ENCODE measurements at places on chromosomes 11 and 22.
A peak's percentile ranks its signal among the peaks of the same experiment; 100 is the strongest.

DNA sequence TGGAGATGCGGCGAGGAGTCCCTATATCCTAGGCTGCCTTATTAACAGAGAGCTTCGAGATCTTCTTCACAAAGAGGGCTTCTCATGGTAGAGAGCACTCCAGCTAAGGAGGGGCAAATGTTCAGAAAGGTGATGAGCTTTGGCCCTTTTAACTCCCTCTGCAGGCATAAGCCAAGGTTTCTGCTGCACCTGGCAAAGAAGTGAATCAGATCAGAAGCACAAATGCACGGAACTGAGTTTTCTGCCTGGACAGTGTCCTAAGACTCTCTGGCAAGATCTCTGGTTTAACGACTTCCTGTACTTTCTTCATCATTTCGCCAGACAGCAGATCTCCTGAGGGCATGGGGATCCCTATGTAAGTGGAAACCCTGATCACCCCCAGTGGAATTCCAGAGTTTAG is 37.2 kb downstream of the POU2AF3 start:
- no peak for DNase-seq

- DNase-seq, result no peak
Observed at GRCh38 chr11:117642396-117642795, 154.6 kb downstream of the DSCAML1 start.

GRCh38 chr22:31621507-31622124 is 40.4 kb downstream of the PISD start:
- no peak for DNase-seq

GRCh38 chr22:42190274-42190673 is 59.7 kb upstream of the CYP2D6 start:
- DNase-seq, result no peak

- DNase-seq, result peak; percentile 76
Observed at GRCh38 chr11:46278387-46279125, 1.1 kb downstream of the CREB3L1 start.

DNA sequence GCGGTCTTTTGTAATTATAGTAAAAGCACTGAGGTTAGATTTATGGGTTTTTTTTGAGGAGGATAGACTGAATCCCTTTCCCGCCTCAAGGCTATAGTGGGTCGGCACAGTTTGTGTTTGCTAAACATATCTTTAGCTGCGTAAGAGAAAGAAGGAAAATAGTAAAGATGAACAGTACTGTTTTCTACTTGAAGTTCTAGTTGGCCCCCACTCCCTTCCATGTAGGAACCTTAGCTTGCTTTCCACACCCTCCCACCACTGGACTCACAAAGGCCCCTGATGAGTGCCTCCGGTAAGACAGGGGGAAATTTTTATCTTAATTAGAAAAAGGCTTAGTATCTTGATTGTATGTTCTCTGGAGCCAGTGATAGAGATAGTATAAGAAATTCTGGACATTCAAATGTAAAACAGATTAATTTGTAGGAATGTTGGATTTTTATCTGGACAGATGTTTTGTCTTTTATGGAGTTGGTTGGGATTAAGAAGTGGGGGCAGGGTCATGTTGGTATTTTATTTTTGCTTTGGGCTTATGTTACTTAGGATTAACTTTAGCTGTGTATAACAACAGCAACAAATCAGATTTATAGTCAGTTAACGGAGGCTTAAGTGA is 49.4 kb downstream of the PTPRJ start:
- no peak for DNase-seq

GRCh38 chr11:102368472-102368871 is 21.5 kb downstream of the BIRC2 start:
- no peak for DNase-seq

- no peak for DNase-seq
Observed at GRCh38 chr11:122706291-122707088, 51.0 kb downstream of the UBASH3B start.

GRCh38 chr22:39428597-39429071 is 28.2 kb upstream of the MGAT3 start:
- peak; percentile 82 for DNase-seq

DNA sequence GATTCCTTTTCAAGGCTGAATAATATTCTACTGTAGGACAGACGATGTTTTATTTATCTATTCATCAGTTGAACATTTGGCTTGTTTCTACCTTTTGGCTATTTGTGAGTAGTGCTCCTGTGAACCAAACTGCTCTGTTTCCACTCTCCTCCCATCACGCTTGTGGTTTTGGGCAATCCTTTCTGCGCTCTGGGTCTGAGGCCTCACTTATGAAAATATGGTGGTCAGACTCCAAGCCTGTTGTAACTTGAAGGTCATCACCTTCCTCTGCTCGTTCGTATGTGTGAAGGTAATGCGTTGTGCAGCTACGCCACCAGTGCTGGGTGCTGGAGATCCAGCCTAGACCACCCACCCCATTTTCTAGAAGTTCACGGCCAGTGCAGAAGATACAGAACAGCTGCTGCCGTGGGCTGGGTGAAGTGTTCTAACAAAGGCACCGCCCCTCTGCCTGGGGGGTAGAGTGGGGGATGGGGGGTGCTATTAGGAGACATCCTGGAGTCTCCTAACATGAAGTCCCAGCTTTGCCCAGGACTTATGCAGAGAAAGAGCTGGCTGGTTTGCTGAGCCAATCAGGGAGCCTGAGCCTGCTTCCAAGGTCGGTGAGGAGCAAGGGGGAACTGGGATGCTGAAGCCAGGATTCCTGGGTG is 21.0 kb downstream of the PTPN5 start:
- no peak for DNase-seq

DNA sequence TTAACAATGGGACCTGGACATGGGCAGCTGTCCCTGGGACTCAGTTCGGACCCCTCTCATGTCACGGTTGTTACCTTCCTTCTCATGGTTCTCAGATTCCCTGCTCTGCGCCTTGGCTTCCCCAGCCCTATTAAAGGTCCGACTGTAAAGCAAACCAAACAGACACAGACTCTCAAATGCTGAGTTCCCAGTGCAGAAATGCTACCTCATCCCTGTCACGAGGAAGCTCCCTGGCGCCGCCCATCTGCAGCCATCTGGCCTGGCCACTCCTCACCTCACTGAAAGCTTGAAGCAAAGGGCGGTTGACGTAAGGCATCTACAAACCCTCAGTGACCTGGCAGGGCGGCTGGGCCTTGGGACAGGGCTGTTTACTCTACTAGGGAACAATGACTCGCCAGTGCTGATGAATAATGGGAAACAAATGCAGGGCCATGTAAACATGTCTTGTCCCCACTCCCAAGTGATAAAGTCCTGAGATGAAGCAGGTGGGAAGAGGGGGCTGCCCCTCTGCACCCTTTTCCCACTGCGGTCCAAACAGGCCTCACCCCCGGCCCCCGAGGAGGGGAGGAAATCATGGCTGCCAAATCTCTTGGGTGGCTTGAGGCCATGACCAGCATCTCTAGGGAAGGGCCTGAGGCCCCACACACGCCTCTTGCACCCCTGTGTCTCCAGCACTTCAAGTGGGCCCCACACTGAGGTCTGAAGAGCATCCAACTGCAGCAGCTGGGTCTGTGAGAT is 49.3 kb downstream of the SCUBE1 start:
- DNase-seq, result no peak

DNA sequence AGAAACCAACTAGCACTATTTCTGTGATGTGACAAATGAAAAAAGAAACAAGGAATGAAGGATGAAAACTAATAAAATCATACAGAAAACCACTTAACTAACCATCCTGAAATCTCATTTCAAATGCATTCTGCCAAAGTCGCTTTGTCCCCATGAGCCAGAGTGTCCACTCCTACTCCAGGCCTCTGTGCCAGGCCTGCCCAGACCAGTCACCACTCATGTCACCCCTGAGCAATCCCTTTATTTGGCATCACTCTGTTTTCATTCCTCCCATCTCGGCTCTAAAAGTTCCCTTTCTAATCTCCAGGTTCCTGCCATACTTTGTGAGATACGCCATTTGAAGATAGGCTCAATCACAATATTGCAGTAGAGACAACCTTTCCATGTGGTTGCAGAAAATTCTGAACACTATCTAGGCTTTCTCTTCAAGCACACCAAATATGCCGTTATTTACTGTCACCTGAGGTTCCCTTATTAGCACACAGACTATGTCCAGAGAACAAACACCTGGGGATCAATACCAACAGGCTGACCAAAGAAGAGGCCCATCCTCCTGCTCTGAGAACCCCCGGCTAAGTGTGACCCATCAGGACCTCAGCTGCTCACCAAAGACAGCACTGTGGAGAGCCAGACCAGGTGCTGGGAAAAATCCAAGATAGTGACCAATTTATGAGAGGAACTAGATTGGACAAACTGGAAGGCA is 202.4 kb downstream of the LARGE1 start:
- no peak for DNase-seq

GRCh38 chr11:82720267-82721065 is 13.2 kb downstream of the FAM181B start:
- no peak for DNase-seq

GRCh38 chr22:17562906-17563870 is at the start of gene SLC25A18:
TSS of gene SLC25A18 (plus strand) at chr22:17563498. CDS start at chr22:17579945, 16,447 bp downstream.
- no peak for DNase-seq

GRCh38 chr11:132559331-132560036 is 972.8 kb downstream of the OPCML start:
- DNase-seq, result no peak

DNA sequence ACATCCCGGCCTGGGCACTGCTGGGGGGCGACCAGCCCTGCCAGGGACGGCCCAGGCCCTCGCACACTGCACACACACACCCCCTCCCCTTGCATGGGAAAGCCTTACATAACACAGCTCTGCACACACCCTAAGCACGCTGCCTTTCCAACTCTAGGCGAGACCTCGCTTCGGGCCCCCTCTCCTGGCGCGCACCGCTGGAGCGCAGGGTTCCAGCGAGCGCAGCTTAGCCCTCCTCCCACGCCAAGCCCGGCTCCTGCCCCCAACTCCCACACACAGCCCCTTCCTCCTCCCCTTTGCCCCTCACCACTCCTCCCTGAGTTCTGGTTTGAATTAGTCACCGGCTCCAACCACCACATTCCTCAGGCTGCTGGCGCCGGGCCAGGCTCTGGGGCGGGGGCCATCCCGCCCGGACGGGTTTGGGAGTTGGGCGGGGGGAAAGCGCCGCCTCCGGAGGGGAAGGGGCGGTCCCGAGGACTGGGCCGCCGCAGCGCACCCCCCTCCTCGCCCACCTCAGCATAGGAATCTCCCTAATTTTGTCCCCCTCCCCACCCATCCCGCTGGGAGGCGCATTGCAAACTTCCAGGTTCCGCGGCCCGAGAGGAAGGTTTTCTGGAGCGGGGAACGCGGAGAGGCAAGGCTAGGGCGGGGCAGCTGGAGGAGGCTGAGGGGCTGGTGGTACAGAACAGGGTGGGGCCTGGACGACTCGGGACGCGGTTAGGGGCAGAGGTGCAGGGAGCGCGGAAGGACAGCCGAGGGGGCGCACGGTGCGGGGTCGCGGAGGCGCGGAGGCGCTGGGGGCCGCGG is 966 bp downstream of the AHNAK start:
- DNase-seq, result peak; percentile 95

- no peak for DNase-seq
Observed at GRCh38 chr11:87300640-87301380, 263.1 kb downstream of the TMEM135 start.

DNA sequence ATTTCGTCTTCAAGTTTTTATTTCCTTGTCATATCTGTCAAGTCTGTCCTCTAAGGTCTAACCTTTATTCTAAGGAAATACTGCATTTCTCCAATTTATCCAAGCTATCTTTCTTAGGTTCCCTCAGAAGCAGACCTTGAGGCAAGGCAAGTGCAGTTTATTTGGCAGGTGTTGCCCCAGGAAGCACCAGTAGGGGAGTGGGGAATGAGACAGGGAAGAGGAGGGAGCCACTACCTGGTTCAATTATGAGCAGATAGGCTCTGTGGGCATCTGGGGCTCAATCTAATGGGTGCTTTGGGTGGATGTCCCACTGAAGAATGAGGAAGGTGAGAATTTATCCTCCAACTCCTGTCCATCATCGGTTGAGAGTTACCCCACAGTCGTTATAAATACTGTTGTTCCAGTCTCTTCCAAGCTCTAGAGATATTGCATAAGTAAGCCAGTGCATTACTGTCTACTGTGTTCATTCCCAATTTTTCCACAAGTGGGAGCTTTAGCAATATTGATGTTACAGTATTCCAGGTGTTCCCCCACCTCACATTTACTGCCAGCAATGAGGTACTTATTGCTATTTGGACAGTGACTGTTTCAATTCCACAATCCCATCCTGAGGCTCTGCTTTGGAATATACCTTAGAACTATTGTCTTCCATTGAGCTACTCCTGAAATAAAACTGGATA is 154.9 kb upstream of the CEP126 start:
- no peak for DNase-seq

- no peak for DNase-seq
Observed at GRCh38 chr11:92595052-92595451, 370.4 kb downstream of the FAT3 start.

- no peak for DNase-seq
Observed at GRCh38 chr11:112235750-112236390, 9.6 kb downstream of the PTS start.

DNA sequence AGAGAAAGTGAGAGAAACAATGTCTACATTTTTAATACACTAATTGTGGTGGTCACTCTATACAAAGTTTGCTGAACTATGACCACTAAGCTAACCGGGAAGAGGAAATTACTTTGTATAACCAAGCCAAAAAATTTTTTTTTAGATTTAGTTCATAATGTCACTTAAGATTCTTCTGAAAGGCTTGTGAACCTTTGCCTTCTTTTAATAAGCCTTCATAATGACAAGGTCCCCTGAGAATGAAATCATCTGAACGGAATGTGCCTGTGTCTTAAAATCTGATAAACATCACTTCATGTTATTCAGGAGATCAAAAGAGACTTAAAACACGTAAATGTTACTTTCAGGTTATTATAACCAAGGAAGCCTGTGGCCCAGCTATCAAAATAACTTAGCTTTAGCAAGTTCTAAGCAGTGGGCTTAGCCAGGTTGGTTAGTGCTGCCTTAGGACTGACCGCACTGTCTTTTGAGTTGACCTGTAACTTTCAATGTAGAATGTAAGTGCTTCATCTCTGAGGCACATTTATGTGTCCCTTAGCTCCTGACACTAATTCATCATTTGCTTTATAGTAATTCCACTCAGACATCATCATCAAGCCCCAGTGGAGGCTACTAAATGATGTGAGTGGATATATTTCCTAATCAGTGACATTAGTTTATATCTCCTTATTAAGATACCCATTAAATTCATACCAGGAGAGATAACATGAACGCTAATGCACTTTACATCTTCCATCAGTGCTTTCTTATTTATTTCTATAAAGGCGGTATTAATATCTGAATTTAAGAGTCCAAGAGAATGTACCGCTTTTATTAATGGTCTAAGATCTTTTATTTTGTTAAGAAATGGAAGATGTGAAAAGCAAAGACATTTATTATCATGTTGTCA is 122.5 kb downstream of the WNT11 start:
- DNase-seq, result no peak
